CD8-positive, alpha-beta memory T cell (primary cell): ENCODE measurements at places on chromosomes 12 and 14. TPM values are rescaled to one million over a fixed set of nuclear protein-coding genes. Genes with fewer than 3 reads are reported as not detected.

- peak; percentile 37 for DNase-seq
- H3K27me3 ChIP-seq, result no peaks in the 10 kb centered on the region
- peak within 1 kb of the TSS; percentile 72 for H3K4me3 ChIP-seq
- no peaks in the 10 kb centered on the region for H3K36me3 ChIP-seq
- no peak within 1 kb of the TSS for H3K27ac ChIP-seq
- peaks cover 20% of the 10 kb centered on the region for H3K4me1 ChIP-seq
Observed at GRCh38 chr12:12349711-12350665, at the start of gene MANSC1. TSS of gene MANSC1 (minus strand) at chr12:12350242. CDS start at chr12:12343314, 6,928 bp downstream.

- H3K27me3 ChIP-seq, result no peaks in the 10 kb centered on the region
- peak; percentile 54 for DNase-seq
- H3K27ac ChIP-seq, result peak overlapping the region; percentile 94
Observed at GRCh38 chr14:91245029-91245428, 525 bp upstream of the GPR68 start.

GRCh38 chr14:22602862-22603261, 4.8 kb downstream of the ABHD4 start:
- no peak for DNase-seq
- H3K4me3 ChIP-seq, result no peak overlapping the region
- H3K36me3 ChIP-seq, result peaks cover 33% of the 10 kb centered on the region
- no peak overlapping the region for H3K27ac ChIP-seq

DNA sequence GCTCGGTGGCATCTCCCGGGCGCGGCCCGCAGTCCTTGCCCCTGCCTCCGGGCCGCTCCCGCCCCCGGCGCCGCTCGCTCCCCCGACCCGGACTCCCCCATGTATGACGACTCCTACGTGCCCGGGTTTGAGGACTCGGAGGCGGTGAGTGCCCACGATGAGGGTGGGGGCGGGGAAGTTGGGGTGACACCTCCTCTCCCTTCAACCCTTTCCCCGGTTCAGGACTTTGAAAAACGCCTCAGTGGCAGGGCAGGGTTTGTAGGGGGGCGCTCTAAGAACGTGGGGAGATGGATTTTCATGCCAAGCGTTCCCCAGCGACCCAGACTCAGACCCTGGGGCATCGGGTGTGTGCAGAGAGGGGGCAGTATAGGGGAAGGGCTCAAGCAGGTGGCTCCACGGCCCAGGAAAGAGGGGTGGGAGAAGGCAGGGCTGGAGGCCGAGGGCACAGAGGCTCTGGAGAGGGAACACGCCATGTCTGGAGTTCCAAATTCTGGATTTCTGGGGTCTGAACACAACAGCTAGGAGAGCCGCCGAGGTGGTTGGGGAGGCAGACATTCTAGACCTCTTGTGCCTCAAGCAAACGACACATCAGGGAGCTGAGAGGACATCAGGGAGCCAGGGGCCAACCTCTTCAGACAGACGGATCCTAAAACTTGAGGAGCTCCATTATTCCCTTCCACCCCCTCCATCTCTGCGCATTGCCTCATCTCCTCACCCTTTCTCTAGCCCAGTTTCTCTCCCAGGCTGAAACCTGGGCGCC, 715 bp downstream of the CACNB3 start:
- H3K4me1 ChIP-seq, result peaks cover 25% of the 10 kb centered on the region
- DNase-seq, result peak; percentile 18
- H3K4me3 ChIP-seq, result peak overlapping the region; percentile 47
- H3K27ac ChIP-seq, result no peak overlapping the region

CNTN1 gene
- total RNA-seq, result not detected
